ENCODE measurements at places on chromosomes 4 and X.

- no peak for DNase-seq
Observed at GRCh38 chr4:138320831-138321230, 78.7 kb upstream of the SLC7A11 start.

GRCh38 chrX:154731881-154732280, 19.0 kb downstream of the GAB3 start:
- no peak for DNase-seq

DNA sequence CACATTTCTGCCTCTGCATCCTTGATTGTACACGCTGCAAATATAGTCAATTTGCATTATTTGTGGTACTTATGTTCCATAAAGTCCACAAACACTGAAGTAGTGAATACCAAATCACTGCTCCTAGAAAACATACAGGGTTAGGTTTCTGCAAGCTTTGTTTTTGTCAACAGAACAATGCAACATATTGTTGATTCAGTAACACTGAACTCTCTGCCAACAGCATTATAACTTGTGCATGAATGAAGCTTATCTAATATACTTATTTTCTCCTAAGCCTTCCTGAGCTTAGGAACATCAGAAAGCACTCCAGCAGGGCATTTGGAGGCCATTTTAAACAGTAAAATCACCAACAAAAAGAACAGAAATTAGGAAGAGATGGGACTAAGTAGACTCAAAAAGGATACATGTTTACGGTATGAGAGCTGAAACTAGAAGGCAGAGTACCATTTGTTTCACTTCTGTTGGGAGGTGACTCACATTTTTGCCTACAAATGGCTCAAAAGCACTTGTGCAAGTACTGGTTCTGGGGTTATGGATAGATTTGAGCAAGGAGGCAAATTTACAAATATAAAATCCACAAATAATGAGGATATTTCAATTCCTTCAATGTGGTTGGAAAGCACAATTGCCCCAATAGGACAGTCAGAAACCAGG, 14.1 kb downstream of the COX18 start:
- DNase-seq: no peak

GRCh38 chr4:18582841-18583240, 561.3 kb upstream of the LCORL start:
- no peak for DNase-seq

GRCh38 chr4:38716256-38716655, 52.3 kb downstream of the KLF3 start:
- no peak for DNase-seq

DNA sequence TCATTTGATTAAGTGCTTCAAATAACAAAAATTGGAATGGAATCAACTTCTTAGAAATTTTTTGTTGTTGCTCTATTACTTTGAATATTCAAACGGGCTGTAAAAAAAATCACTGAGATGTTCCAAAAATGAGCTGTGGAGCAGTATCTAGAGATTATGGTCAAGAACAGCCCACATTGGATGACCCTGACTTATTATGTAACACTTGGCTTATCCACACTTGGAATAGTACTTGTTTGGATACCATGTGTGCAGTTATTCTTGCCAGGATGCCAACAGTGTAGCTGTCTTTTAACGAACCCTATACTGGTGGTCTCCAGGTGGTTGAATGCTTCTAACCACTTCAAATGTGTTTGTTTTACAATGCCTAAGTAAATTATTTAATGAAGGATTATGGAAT, 64.9 kb upstream of the CAMK2D start:
- no peak for DNase-seq

DNA sequence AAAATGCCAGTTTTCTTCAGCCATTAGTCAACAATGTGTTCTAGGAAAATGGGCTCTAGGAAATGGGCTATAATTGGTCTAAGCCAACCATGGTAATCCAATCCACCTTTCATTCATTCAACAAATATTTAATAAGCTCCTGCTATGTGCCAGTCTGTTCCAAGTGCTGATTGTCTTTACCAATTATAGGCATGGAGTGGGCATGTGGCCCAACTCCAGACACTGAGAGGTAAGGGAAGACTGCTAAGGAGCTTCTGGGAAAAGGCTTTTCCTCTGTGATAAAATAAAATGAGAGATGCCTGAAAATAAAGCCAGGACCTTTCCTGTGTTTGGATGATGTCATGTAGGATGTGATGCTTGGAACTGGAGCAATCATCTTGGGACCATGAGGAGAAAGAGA, 43.3 kb downstream of the HOPX start:
- DNase-seq: no peak

DNA sequence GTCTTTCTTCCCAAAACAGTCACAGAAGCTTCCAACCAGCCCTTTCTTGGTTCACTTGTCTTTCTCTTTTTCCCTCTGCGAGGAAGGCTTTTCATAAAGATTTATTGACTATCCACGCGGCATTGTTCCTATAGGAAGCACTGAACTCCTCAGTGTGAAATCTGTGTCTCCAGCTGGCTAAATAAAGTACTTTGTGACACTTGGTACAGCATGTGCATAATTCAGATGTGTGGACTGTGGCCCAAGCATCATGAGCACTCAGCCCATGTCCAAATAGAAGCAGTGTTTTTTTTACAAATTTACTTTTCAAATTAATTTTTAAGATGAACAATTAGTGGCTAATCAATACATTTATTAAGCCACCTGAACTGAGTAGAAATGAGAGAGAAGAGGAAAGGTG, 146.4 kb downstream of the EDA start:
- DNase-seq: no peak

GRCh38 chr4:67273666-67274065, 271.6 kb downstream of the CENPC start:
- DNase-seq: no peak

Measured in HEK293T (cell line).